H54 (cell line): ENCODE measurements at places on chromosomes 11 and 22.

GRCh38 chr11:12207384-12208150 is 97.2 kb downstream of the MICAL2 start:
- DNase-seq, result no peak

GRCh38 chr11:80282643-80283042 is 841.8 kb upstream of the TENM4 start:
- no peak for DNase-seq

DNA sequence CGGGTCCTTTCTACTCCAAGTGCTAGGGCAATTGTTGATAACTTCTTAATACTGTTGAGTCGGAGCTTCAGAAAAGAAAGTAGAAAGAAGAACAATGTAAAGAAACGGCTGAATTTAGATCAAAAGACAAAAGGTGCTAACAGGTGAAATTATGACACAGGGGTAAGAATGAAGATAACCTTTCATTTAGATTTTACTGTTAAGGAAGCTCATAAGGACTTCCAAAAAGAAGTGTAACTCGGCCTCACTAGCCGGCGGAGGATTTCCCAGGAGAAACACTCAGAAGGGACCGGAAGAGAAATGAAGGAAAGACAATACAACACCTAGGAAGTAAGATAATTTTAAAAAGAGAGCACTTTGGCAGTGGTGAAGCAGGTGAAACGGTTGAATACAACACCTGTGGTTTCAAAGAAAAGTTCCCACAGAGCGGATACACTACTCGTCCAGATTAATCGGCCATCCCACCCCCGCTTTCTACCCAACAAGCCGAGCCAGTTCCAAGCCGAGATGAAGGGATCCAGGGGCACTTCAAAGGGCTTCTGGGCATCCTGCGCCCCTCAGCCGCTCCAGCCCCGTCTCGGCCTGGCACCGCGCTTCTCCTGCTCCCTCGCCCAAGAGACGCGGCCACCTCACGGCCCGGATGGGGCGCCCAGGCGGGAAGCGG is 737 bp downstream of the PPP2R1B start:
- DNase-seq, result no peak

DNA sequence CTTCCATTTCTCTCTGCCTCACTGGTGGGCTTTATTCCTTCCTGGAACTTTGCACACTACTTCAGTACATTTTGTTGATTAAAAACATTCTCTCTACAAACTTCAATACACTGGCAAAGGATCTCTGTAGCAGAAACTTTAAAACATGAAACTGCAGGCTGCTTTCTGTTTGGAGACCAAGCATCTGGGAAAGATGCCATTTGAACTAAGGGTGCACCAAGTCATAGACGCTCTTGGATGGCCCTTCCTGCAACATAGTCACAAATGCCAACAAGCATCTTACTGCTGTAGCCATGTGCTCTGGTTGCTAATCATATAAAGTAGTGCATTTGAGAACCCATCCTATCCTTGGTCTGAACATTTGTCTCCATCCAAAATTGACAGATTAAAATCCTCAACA is 56.4 kb downstream of the SNX19 start:
- DNase-seq, result no peak

DNA sequence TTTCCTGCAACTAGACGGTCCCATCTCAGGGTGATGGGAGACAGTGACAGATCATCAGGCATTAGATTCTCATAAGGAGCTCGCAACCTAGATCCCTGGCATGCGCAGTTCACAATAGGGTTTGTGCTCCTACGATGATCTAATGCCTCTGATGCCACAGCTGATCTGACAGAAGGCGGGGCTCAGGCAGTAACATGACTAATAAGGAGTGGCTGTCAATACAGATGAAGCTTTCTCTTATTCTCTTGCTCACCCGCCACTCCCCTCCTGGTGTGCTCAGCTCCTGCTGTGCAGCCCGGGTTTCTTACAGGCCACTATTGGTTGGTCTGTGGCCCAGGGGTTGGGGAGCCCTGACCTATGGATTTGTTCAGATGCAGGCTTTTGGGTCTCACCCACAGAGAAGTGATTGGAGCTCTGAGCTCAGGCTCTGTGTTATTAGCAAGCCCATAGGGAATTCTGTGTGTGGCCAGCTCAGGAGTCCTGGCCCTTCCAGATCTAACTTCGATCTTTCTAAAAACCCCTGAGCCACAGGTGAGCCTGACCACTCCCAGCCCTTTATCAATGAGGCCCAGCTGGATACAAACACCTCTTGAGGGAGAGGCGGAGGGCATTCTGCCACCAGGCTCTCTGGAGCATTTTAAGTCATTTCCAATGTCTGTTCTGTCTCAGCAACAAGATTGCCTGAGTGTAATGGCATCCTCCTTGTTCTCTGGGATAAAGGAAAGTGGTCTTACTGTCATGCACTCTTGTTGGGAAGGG is 351.8 kb downstream of the BUD13 start:
- peak; percentile 4 for DNase-seq

DNA sequence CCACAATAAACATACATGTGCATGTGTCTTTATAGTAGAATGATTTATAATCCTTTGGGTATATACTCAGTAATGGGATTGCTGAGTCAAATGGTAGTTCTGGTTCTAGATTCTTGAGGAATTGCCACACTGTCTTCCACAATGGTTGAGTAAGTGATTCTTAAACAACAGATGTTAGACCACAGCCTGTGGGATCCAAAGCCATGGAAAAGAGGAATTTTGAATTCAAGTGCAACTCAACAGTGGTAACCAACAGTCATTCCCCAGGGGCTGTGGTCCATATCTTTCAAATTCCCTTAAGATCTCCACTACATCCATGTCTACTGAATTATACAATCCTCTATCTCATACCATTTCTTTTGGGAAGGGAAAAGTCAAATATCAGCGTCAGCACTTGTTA is 321.5 kb downstream of the LARGE1 start:
- no peak for DNase-seq

DNA sequence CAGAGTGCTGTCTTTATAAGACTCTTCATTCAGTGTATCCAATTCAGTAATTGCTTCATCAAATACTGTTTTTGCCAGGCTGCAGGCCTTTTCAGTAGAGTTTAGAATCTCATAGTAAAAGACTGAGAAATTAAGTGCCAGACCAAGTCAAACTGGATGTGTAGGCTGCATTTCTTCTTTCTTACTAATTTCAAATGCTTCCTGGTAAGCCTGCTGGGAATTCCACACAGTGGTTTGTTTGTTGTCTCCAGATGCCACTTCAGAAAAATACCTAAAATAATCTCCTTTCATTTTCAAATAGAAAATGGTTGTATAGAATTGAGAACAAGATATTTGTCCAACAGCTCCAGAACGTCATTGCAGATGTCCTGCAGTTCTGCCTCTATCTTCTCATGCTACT is 34.7 kb downstream of the LDHAL6A start:
- DNase-seq, result no peak

DNA sequence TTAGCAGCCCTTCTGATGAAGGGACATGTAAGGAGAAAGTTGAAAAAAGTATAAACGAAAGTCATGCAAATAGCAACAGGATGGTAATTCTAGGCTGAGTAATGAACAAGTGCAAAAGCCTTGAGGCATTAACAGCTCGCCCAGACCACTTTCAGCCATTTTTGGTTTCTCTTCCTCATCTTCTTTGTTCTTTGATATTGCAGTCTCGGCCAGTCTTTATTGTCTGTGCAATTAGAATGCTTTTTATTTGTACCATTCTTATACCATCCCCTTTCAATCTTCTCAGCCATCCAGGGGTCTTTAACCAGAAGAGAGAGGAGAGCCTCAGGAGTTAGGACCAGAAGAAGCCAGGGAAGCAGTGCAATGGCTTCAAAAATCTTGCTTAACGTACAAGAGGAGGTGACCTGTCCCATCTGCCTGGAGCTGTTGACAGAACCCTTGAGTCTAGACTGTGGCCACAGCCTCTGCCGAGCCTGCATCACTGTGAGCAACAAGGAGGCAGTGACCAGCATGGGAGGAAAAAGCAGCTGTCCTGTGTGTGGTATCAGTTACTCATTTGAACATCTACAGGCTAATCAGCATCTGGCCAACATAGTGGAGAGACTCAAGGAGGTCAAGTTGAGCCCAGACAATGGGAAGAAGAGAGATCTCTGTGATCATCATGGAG is 7.3 kb downstream of the TRIM34 start:
- no peak for DNase-seq

DNA sequence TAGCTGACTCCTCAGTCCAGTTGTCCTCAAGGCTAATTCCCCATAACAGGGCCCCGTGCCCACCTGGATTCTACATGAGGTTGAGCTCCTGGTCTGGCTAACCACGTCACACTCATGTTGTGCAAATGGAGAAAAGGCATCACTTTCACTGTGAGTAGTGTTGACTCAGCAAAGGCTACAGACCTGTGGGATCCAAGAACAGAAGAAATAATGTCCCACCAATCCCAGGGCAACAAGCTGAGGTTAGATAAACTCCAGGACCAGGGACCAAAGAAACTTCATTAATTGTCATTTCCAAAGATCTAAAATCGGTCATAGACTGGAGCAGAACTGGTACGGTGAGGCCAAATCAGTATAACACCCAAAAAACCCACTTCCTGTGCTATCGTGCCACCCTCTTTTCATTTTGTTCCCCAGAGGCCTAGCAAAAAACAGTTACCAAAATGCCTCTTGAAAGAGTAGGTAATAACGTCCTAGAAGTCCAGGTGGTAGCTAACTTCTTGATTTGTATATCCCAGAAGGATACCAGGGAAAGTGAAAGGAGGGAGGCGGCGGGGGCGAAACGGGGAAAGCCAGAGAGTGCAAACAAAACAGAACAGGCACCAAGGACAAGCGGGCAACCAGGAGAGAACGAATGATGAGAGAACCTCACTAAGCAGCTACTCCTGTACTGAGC is 1.4 kb downstream of the PCSK7 start:
- no peak for DNase-seq

- DNase-seq, result no peak
These were observed 339.7 kb upstream of the B3GAT1 start for GRCh38 chr11:134751766-134752165.

DNA sequence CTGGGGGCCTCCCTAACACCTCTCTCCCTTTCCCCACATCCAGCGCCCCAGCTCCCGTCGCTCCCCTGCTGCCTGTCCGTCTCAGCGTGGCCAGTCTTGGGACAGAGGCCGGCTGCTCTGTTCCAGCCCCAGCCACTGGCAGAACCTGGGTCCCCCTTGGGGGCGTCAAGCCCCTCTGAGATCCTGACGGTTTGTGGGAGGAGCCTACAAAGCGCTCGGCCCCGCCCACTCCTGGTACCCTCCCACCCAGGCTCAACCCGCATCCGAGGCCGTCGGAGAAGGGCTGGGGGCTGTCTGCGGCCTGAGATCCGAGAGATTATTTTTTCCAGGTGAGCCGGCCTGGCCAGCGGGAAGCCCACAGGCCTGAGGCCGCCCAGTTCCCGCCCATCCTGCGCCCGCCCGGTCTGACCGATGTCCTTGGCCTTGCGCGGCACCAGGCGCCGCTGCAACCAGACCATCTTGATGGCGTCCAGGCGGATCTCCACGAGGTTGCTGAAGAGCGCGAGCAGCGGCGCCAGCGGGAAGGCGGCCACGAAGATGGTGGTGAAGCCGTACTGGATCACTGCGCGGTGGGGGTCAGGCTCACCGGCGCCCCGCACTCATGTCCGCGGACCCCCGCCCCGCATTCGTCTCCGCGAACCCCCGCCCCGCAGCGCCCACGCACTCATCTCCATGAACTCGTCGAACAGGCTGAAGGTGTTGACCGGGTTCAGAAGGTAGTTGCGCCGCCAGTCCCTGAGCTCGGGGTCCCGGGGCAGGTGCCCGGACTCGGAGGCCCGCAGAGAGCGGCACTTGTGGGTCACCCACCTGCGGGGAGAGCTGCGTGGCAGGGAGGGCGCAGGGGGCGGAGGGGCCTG is 5.5 kb upstream of the SIGIRR start:
- no peak for DNase-seq

DNA sequence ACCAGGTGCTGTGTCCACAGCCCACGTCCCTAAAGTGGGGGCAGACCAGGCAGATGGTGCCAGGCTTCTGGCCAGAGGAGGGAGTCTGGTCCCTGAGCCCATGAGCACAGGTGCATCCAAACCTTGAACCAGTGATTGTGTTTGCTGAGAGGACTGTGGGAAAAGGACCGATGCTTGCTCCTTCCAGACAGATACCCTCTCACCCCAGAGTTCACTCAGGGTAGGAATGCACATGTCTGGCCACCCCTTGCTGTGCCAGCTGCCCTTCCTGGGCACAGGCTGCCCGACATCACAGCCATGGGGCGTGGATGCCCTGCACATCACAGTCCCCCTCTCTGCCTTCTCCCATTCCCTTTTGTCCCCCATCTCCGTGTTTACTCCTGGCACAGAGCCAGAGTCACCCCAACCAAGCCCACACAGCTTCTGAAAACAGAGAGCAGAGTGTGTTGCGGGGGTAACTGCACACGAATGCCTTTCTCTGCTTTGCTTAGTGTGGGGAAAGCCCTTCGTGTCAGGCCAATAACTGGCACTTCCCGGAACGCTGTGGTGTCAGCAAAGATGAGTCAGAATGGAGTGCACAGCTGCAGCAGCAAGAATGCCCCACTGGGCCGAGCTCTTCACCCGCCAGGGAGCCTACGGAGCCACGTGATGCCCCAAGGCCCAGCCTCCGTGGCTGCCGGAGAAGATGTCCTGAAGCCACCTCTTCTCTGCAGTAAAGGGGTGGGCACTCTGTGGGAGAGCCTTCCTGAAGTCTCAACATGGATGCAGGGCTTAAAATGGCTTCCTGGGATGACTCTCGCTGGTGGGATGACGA is 7.6 kb downstream of the CARS1 start:
- peak; percentile 96 for DNase-seq

DNA sequence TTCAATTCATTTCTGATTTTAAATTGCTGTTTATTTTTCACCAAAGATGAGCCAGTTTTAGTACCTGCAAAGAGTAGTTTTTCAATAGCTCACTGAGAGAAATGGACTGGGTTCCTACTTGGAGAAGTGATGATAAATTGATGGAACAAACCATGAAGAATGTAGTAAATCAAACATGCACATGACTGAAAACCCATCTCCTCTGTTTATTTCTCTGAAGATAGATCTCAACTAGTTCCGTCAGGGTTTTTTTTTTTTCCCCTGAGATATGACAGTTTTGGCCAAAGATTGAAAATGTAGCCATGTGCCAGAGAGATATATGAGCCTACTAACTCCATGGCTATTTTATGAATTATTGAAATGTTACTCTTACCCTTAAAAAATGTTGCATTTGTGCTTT is 239.6 kb downstream of the DDX10 start:
- no peak for DNase-seq

- DNase-seq, result no peak
These were observed 82.5 kb downstream of the SBF2 start for GRCh38 chr11:10211470-10211869.

DNA sequence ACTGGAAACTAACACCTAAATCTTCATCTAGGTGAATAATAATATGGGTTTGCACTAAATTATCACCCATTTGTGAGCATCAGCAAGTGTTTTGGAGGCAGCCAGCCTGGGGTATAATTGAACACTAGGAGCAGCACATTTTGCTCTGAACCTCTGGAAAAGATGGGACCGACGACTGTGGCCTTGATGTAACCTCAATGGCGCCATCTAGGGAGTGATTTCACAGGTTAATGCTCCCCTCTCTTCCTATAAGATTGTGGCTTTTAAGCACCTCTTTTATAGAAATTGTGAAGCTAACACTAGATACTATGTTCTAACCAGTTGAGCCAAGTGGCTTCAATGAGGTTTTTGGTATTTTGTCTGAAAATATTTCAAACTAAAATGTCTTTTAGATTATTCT is 203.7 kb downstream of the NELL1 start:
- DNase-seq, result peak; percentile 26

- no peak for DNase-seq
These were observed 267.4 kb upstream of the ISX start for GRCh38 chr22:34798605-34799004.
